RPMI8226 (cell line): ENCODE measurements at places on chromosomes 5 and 9.

DNA sequence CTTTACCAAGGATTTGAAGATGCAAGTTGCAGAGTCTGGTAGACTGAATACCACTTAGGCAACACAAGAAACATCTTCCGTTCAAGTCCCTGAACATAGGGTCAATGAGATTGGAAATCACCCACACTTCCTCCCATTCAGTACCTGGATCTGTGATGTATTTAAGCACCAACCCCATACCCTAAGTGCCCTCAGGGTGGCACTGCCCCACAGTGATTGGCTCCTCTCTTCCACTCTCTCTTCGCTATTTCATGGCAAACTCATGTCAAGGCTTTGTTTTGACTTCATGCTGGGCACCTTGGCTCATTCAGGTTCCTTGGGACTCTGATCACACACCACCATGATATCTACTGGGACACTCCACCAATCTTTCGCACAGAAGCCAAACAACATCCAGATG lies 53.7 kb downstream of the GGTA1 start:
- DNase-seq: peak; percentile 36

DNA sequence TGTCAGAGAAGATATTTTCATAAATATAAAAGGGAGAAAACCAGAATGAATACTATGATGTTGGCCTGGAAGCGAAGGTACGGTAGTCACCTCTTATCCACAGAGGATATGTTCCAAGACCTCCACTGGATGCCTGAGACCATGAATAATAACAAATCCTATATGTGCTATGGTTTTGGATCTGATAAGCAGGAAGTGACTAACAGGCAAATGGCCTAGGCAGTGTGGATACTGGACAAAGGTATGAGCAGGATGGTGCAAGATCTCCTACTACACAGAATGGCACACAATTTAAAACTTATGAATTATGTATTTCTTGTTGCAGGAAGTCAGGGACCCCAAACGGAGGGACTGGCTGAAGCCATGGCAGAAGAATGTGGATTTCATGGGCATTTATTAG lies 48.2 kb downstream of the ADAMTS12 start:
- no peak for DNase-seq

DNA sequence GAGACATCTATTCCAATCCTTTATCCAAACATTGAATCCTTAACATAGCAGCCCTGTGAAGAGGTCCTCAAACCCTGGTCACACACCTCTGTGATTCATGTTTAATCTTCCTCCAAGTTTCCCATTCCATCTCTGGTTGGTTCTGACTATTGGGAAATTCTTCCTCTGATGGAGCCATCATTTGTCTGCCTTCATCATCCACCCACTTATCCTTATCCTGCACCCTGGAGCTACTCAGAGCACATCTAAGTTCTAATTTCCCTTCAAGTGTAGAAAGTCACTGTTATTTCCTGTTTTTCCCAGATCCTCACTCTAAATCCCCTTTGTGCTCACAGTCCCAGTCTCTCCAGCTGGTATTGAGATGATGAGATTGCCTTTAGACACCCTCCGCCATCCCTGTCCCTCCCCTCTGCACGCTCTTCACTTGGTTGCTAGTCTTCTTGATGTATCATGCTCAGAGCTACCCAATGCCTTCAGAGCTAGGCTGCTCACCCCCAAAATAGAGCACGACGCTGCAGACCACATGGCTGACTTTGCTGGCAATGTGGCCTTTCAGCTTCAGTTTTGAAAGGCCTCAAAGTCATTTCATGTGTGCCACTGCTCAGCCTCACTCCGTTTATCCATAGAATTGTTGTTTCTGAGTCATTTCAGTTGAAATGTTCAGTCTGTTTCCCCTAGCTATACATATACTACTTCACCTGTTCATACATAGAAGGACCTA lies 154.3 kb downstream of the PALM2AKAP2 start:
- DNase-seq: no peak

DNA sequence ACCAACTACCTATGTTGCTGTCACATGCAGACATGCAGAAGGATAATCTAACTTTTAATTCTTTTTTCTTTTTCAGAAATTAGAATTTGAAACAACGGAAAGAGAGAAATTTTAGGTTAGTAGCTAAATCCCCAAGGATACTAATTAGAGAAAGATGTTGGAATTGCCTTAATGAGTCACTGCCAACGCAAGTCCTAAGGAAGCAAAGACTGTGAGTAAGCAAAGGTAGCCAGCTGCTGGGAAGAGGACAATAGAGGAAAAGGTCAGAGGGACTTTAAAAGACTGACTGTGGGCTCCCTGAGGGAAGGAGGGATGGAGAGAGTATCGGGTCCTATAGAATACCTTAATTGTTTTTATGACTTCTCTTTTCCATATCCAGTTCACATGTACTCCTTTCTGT lies 461.9 kb upstream of the PAPPA start:
- no peak for DNase-seq

GRCh38 chr5:140258016-140258415 lies 44.9 kb downstream of the PFDN1 start:
- no peak for DNase-seq

DNA sequence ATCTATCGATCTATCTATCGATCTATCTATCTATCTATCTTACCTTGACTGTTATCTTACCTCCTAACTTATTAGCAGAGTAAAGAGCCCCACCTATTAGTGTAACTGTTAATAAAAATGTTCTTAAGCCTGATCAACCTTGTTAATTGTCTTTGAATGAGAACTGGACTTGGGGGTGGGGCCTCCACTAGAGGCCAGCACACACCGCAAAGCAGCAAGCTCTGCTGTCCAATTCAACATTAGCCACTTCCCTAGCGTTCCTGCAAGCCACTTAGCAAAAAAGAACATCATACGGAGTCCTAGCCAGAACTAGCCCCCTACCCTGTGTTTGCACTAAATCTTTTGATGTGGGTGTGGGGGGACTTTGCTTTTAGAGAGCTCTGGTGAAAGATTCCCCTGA lies 515.8 kb downstream of the KDM4C start:
- DNase-seq: peak; percentile 11

GRCh38 chr9:74036549-74037231 lies 460.4 kb upstream of the RORB start:
- DNase-seq: no peak

DNA sequence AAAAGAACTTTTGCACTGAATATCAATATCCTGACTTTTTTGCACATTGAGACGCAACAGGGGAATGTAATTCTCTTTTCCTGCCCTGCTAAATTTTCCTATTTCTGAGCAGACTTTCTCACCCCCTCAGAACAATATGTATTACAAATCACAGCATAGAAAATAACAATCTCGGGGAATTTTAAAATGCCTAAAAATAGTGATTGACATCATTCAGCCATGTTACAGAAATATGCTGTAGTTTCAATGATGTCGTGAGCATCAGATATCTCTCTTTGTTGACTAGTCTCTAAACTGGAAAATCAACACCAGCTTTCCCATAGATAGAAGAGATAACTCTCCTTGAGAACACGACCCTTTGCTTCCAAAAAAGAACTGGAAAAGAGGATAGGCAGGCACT lies 166.7 kb downstream of the ZDHHC21 start:
- DNase-seq: no peak

- peak; percentile 93 for DNase-seq
Measured at GRCh38 chr5:157915638-157916037, 56.7 kb upstream of the CLINT1 start.

DNA sequence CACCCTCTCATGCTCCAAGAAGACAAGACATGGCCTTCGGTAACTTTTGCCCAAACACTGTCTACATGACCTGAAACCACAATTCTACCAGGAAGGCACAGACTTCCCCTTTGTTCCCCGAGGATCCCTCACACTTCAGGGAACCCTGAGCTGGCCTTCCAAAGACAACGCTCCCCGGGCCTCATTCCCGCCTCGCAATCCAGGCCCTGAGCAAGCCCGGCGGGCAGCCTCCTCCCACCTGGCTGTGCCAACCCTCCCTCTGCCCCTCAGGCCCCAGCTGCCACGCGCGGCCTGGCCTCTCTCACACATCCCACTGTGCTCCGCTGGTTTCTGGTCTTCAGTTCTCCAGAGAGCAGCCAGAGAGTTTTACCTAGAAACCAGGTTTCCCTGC lies 7.3 kb downstream of the QSOX2 start:
- no peak for DNase-seq

DNA sequence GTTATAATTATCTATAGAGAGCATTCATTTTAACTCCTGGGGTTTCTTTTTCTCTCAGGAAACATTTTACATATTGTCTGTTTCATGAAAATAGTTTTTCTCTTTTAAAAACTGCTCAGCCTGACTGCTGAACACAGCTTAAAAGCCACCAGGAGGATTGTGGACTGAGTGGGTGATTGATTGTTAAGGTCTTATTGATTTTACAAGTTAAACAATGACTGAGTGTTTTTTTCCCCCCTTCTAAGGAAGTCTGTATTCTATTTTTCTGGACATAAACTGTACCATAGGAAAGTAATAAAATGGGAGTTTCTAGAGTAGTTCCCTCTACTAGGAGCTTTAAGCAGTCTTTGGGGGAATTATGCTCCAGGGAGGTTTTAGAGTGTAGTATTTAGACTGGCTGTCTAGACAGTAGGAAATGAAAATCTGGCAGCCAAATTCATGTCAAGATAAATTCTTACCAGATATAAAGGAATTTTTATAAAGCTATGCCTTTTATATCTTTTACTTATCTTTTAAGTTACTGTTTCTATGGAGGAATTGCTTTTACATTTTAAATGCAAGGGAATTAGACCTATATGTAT lies 463.9 kb downstream of the PRR16 start:
- DNase-seq: no peak

DNA sequence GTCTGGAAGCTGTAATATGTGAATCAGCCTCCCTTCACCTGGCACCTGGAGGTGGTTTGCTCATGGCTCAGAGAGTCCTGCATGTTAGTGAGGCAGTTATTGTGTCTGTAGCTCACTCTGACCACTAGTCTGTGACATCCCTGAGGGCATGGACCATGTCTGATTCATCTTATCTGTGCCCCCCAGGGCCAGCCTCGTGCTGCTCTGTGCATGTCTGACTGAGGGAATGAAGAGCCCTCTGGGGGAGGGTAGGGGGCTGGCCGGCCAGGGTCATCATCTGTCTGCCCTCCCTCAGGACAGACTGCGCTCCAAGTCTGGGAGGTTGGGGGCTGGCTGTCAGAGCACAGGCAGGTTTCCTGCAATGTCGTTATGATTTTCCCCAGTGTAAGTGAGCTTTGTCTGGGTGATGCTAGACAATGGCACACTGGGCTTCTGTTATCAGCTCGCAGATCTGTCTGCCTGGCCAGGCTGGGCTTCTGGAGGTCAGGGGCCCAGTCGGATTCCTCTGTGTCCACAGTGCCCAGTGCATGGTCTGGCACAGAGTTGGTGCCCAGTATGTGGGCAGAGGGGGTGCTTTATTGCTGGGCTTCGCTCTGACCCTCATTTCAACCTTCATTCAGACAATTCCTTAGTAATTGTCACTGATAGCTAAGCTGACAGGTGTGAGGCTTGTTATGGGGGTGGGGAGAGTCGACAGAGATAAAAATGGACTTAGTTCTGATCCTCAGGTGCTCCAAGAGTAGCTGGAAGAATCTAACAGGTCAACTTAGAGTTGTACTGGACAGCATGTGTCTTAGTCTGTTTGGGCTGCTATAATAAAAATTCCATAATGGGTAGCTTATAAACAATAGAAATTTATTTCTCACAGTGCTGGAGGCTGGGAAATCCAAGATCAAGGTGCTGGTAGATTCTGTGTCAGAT lies 85.7 kb upstream of the SHB start:
- DNase-seq: no peak

DNA sequence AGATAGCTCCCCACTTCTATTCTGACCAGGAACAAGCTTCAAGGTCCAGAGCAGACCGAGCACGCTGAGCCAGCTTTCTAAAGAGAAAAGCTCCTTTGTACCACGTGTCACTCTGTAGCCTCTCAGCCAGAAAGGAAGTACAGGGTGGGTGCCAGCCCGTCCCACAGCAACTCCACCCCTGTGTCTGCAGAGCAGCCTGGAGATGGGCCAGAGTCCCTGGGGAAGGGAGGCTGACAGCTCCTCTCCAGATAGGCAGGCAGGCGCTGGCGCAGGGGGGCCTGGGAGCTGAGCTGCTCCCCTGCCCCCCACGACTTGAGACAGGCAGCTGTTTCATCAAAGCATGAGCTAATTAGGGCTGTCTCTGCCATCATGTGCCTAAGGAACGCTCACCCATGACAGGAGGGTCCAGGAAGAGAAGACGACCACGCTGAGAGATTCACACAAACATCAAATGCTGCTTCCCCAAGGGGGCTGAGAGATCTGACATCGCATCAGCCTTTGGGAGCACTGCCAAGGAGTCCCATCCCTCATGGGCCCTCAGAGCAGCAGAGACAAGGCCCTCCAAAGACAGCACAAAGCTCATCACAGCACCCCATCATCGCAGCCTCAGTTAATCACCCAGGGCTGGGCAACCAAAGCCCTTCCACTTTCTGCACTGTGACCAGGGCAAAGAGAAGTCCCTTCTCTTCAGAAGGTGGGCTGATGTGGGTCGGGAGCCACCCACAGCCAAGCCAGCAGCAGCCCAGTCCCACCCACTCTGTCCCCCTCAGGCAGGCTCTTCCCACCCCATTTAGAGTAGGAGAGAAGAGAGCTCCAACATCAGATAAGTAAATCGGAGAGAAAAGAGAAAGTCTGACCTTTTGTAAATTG lies 78.5 kb upstream of the LRRTM2 start:
- peak; percentile 92 for DNase-seq

DNA sequence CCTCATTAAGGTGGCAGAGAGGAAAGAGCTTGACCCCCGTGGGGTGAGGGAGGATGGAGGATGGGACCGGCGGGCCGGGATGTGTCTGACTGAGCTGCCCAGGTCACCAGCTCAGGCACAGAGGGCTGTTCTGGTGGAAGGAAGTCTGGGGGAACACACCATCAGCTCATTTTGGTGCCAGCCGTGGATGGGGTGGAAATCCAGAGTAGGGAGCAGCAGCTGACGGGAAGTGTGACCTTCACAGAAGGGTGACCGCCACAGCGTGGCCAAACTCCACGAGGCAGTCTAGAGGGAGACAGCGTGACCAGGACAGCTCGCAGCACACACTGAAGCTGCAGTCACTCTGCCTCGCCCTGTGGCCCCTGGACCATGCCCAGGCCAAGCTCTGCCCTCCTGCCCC lies 45.3 kb upstream of the PHYKPL start:
- DNase-seq: no peak

DNA sequence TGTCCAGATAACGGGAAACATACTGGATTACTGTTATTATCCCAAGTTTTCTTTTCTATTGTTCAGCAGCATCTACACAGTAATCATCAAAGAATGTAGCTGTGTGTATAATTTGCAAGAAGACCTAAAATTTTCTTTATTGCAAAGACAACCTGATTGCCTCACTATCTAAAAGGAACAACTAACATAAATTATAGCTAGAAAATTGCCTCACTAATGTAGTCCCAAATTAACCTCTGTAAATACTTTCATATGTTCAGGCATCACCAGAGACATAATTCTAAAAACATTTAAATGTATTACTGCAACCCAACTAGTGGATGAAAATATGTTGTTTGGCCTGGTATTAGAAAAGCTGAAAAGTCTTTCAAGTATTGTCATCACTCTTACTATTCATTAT lies 275.4 kb downstream of the CDH12 start:
- no peak for DNase-seq
